Activated CD4-positive, alpha-beta T cell treated with anti-CD3 and anti-CD28 coated beads for 1 hour (primary cell): ENCODE measurements at places on chromosomes 6 and 20.

GRCh38 chr20:13265941-13266340, 44.9 kb downstream of the ISM1 start:
- DNase-seq, result no peak

GRCh38 chr6:118325220-118325860, 222.8 kb upstream of the PLN start:
- DNase-seq, result no peak

GRCh38 chr20:61494763-61495575, 242.9 kb downstream of the CDH4 start:
- DNase-seq, result no peak

GRCh38 chr6:71190809-71191208, 97.8 kb upstream of the OGFRL1 start:
- no peak for DNase-seq

GRCh38 chr6:32879691-32880090, 25.7 kb downstream of the PSMB9 start:
- DNase-seq, result no peak

DNA sequence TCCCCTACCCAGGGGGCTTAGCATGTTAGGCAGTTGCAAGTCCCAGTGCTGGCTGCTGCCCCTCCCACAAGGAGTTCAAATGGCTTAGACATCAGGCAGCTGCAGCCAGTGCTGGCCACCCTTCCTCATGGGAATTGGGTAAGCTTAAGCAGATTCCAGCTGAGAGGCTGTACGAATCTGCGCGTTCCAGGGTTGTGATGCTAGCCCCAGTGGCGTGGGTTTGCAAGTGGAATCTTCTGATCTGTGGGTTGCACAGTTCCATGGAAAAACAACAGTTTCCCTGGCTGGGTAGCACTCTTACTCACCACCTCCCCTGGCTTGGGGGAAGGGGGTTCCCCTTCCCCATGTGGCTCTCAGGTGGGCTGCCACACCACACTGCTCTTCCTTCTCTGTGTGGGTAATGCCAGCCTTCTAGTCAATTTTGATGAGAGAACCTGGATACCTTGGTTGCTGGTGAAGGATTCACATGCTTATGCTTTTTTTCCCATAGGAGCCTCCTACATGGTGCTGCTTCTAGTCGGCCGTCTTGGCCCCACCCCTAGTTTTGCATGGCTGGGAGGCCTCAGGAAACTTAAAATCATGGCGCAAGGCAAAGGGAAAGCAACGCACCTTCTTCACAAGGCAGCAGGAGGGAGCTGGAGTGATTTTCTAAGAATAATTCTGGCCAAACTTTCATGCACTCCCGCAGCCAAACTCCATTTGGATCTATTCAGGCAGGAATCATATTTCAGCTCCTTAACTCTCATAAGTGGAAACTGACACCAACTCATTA, 13.0 kb downstream of the DYNLT2 start:
- DNase-seq, result no peak

DNA sequence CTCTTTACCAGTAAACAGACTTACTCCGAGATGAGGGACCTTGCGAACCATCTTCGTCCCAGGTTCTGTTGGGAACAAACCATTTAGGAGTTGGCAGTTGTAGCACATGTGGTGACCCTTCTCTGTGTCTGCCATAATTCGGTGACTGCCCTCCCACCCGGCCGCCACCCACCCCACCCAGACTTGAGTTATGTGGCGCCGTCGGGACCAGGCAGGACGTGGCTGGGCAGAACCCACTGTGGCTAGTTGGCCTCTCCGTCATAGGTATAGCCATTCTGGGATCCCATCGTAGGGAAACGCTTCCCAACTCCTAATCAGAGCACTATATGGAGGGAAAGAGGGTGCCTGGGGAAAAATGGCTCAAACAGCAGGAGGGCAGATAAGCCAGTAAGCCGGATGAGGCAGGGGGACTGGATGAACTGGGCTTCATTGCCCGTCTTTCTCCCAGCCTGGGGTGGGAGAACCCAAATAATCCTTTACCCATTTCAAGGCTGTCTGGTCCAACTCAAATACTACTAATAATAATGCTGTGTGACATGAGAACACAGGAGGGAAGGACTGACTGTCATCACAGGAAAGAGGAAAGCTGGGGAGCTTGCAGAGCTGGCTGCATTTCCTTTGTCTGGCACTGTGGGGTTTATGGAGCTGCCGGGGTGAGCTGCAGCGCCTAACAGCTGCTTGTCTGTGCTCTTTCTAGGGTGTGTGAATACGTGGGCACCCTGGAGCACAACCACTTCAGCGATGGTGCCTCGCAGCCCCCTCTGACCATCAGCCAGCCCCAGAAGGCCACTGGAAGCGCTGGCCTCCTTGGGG, 73.0 kb upstream of the PBOV1 start:
- DNase-seq, result no peak

DNA sequence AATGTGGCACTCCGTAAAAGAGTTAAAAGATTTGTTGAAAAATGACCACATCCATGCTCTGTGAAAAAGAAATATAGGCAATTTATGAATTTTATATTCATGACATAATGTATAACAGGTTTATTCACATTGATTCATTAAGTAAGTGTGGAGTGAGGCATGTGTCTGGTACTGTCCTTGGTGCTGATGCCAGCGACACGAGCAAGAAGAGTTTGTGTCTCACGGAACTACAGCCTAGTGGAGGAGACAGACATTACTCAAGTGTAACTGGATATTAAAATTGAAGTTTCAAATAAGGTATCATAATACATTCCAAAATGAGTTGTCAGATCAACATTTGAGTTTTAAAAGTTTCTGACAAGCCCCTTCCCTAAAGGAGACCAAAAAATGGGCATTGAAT, 158.2 kb upstream of the PRND start:
- no peak for DNase-seq
